ENCODE measurements at places on chromosomes 7 and 10. TPM values are rescaled to one million over a fixed set of nuclear protein-coding genes. Genes with fewer than 3 reads are reported as not detected.

DNA sequence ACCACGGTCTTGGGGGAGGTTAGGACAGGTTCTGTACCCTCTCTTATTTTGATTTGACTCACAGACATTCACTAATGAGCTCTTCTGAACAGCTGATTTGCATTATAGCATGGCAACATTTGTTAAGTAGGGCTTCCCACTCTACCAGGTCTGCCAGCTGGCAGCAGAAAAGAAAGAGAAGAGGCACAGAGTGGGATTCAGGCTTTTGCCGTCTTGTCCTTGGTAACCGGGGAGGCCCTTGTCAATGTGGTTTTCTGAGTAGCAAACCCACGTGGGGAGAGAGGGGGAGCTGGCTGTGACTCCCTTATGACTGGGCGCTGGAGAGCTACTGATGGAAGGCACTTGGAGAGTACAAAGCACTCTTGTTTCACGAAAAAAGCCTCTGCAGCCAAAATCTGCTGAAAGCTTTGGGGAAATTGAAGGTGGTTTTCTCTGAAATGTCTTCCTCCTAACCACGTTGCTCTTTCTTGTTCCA is 355.3 kb upstream of the GALNT17 start:
- peaks cover 3% of the 10 kb centered on the region for H3K36me3 ChIP-seq
- no peak for DNase-seq
- H3K27ac ChIP-seq = peak overlapping the region; percentile 65
- no peaks in the 10 kb centered on the region for H3K27me3 ChIP-seq
- peaks cover 44% of the 10 kb centered on the region for H3K4me1 ChIP-seq

- DNase-seq = no peak
- H3K4me3 ChIP-seq = no peak overlapping the region
- H3K27me3 ChIP-seq = no peaks in the 10 kb centered on the region
These were observed 130.4 kb upstream of the BMPER start for GRCh38 chr7:33774762-33775523.

DNA sequence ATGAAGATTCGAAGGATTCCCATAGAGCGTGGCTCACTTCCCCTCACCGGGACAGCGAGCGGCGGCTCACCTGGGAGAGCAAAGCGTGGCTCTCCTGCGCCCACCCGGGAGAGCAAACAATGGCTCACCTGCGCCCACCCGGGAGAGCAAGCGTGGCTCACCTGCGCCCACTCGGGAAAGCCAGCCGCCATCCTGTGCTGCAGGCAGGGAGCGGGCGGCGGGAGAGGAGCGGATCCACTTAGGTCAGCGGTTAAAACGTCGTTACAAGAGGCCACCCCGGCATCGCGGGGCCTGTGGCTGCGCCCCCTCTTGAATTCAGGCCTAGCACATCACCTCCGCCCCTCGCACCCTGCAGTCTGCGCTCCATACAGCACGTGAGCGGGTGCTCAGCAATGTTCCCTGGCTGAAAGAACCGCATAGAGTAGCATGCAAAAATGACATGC is 461 bp upstream of the FIGNL1 start:
- peaks cover 15% of the 10 kb centered on the region for H3K36me3 ChIP-seq
- peak; percentile 29 for DNase-seq
- H3K27me3 ChIP-seq = no peaks in the 10 kb centered on the region
- peaks cover 16% of the 10 kb centered on the region for H3K4me1 ChIP-seq
- peak overlapping the region; percentile 91 for H3K27ac ChIP-seq

GRCh38 chr10:130300608-130301020 is 164.4 kb downstream of the GLRX3 start:
- peak overlapping the region; percentile 35 for H3K4me3 ChIP-seq
- no peak overlapping the region for H3K27ac ChIP-seq
- no peaks in the 10 kb centered on the region for H3K27me3 ChIP-seq
- DNase-seq = no peak

DNA sequence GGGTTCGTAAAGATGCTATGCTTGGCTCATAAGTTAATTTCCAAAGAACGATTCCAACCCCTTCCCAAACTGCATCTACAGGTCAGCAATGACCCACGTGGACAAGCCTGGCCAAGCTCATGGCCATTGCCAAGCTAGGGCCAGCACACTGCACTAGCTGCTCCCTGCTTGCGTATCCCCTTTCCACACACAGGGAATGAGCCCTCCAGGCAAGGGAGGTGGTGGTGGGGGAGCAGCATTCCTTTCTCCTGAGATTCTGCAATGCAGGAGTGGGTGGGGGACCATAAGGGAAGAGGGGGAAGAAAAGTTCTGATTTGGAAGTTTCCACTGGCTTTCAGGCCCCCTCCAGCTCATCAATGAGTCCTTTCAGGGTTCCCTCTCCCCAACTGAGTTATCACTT is 56.0 kb downstream of the SH3PXD2A start:
- peaks cover 11% of the 10 kb centered on the region for H3K4me1 ChIP-seq
- no peak overlapping the region for H3K4me3 ChIP-seq
- H3K27me3 ChIP-seq = no peaks in the 10 kb centered on the region
- no peaks in the 10 kb centered on the region for H3K36me3 ChIP-seq

GRCh38 chr7:82810558-82811259 is 352.0 kb downstream of the PCLO start:
- H3K4me1 ChIP-seq = no peaks in the 10 kb centered on the region
- no peak overlapping the region for H3K4me3 ChIP-seq
- no peak for DNase-seq
- no peak overlapping the region for H3K27ac ChIP-seq

GRCh38 chr7:132577206-132578049 is 1.2 kb upstream of the PLXNA4 start:
- no peak for DNase-seq
- peaks cover 57% of the 10 kb centered on the region for H3K27me3 ChIP-seq

DNA sequence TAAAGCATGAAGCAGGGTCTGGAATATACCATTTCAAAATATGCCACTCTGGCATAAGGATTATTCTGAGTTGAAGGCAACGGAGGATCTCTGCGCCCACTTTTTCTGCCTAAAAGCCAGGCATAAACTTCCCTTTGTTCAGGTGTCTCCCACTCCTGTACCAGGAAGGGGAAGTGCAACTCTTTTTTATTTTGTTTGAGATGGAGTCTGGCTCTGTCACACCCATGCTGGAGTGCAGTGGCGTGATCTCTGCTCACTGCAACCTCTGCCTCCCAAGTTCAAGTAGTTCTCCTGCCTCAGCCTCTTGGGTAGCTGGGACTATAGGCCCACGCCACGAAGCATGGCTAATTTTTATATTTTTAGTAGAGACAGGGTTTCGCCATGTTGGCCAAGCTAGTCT is 18.2 kb downstream of the SVIL start:
- H3K36me3 ChIP-seq = no peaks in the 10 kb centered on the region
- H3K4me1 ChIP-seq = no peaks in the 10 kb centered on the region
- H3K27ac ChIP-seq = no peak overlapping the region
- H3K27me3 ChIP-seq = no peaks in the 10 kb centered on the region
- no peak overlapping the region for H3K4me3 ChIP-seq

DNA sequence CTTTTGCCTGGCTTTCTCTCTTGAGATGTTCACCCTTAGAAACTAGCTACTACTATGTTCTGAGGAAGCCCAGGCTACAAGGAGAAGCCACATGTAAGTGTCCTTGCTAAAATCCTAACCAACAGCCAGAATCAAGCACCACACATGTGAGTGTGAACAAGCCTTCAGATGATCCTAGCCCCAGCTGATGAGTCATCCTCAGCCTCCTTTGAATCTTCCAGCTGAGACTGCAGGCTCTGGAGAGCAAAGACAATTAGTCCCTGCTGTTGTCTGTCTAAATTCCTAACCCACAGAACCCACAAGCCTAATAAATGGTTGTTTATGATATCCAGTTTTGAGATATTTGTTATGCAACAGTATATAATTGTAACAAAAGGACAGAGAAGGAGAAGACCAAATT is 92.8 kb upstream of the TAC1 start:
- no peak overlapping the region for H3K4me3 ChIP-seq
- H3K27ac ChIP-seq = no peak overlapping the region
- no peaks in the 10 kb centered on the region for H3K4me1 ChIP-seq
- H3K36me3 ChIP-seq = no peaks in the 10 kb centered on the region
- no peak for DNase-seq
- H3K27me3 ChIP-seq = no peaks in the 10 kb centered on the region

GRCh38 chr7:107463139-107464078 is 6.4 kb upstream of the GPR22 start:
- H3K4me3 ChIP-seq = no peak overlapping the region
- DNase-seq = peak; percentile 41
- no peak overlapping the region for H3K27ac ChIP-seq
- no peaks in the 10 kb centered on the region for H3K27me3 ChIP-seq
- H3K36me3 ChIP-seq = no peaks in the 10 kb centered on the region

DNA sequence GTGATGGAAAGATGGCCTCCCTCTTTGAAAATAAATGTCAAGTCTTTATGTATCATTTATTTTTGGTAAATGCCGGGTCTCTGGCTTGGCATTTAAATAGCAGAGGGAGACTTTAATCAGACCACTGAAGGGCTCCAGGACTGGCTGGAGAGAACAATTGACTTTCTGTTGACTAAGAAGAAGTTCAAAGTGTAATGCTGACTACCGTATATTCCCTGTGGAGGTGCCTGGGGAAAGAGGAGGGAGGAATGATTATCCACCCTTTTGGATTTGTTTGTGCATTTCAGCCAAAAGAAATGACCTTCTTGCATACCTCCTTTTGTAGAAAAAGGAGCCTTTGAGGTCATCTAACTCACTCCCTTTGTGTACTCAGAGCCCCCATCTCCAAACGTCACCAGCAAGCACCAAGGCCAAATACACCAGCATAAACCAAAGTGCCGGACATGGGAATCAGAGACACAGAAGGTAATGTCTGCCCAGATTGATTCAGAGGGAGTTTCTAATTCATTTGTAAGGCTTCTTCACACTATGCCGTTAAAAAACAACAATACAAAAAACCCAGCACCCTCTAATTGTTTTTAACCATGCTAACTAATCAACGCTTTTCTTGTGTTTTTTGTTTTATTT is 75.2 kb downstream of the PRLHR start:
- no peak overlapping the region for H3K4me3 ChIP-seq
- no peak for DNase-seq
- H3K27me3 ChIP-seq = peaks cover 11% of the 10 kb centered on the region

The CASTOR2 gene
- total RNA-seq = 7.2 TPM

GRCh38 chr7:45001138-45001694 is 1.2 kb downstream of the CCM2 start:
- H3K27ac ChIP-seq = peak overlapping the region; percentile 56
- peak overlapping the region; percentile 78 for H3K4me3 ChIP-seq
- H3K4me1 ChIP-seq = peaks cover 39% of the 10 kb centered on the region
- no peaks in the 10 kb centered on the region for H3K27me3 ChIP-seq
- peaks cover 9% of the 10 kb centered on the region for H3K36me3 ChIP-seq
- peak; percentile 51 for DNase-seq

The TEX36 gene
- not detected for total RNA-seq

GRCh38 chr10:95221124-95221523 is 27.1 kb downstream of the ACSM6 start:
- H3K27ac ChIP-seq = no peak overlapping the region
- H3K36me3 ChIP-seq = no peaks in the 10 kb centered on the region
- H3K4me3 ChIP-seq = no peak overlapping the region
- no peaks in the 10 kb centered on the region for H3K4me1 ChIP-seq

GRCh38 chr10:115903845-115904244 is 369.2 kb downstream of the GFRA1 start:
- H3K27ac ChIP-seq = no peak overlapping the region
- H3K4me3 ChIP-seq = no peak overlapping the region
- no peaks in the 10 kb centered on the region for H3K36me3 ChIP-seq
- DNase-seq = no peak

The FIGNL1 gene
- total RNA-seq = 10.3 TPM
